ENCODE measurements at places on chromosomes 2 and 18.

DNA sequence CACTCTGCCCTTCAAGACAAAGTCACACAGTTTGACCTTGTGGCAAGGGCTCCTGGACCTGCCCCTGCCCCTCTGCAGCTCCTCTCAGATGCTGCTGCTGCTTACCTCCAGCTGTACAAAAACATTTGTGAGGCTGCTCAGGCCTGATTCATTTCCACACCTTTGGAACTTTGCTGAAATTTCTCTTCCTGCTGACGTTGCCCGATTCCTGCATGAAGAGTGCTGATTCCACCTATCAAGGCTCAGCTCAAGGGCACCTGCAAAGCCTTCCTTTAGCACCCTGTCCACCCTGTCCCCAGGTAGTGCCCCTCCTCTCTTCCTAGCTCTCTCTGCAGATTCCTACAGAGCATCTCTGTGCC lies 738.3 kb upstream of the HS6ST1 start:
- no peaks in the 10 kb centered on the region for H3K27me3 ChIP-seq
- no peak overlapping the region for H3K27ac ChIP-seq
- H3K36me3 ChIP-seq: no peaks in the 10 kb centered on the region

- peaks cover 9% of the 10 kb centered on the region for H3K27me3 ChIP-seq
- H3K27ac ChIP-seq: no peak overlapping the region
- H3K4me1 ChIP-seq: no peaks in the 10 kb centered on the region
- no peaks in the 10 kb centered on the region for H3K36me3 ChIP-seq
- no peak overlapping the region for H3K4me3 ChIP-seq
Measured at GRCh38 chr2:179729966-179730365, 131.4 kb downstream of the ZNF385B start.

GRCh38 chr2:2831633-2832032 lies 500.6 kb upstream of the MYT1L start:
- no peaks in the 10 kb centered on the region for H3K36me3 ChIP-seq
- no peak for DNase-seq
- H3K27me3 ChIP-seq: no peaks in the 10 kb centered on the region
- no peaks in the 10 kb centered on the region for H3K4me1 ChIP-seq
- no peak overlapping the region for H3K4me3 ChIP-seq
- H3K27ac ChIP-seq: no peak overlapping the region

DNA sequence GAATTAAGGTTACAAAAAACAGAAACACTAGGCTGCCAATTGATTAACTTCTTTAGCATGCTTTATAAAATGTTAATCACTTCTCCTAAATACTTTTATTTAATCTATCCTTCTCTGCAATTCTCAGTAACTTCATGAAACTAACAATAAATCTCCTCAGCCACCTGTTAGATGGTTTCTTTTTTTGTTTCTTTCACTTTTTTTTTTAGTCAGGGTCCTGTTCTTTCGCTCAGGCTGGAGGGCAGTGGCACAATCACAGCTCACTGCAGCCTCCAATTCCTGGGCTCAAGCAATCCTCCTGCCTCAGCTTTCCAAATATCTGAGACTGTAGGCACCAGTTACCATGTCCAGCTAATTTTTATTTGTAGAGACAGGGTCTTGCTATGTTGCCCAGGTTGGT lies 213.4 kb upstream of the STK17B start:
- H3K27ac ChIP-seq: no peak overlapping the region
- no peak for DNase-seq
- no peak overlapping the region for H3K4me3 ChIP-seq
- no peaks in the 10 kb centered on the region for H3K27me3 ChIP-seq

DNA sequence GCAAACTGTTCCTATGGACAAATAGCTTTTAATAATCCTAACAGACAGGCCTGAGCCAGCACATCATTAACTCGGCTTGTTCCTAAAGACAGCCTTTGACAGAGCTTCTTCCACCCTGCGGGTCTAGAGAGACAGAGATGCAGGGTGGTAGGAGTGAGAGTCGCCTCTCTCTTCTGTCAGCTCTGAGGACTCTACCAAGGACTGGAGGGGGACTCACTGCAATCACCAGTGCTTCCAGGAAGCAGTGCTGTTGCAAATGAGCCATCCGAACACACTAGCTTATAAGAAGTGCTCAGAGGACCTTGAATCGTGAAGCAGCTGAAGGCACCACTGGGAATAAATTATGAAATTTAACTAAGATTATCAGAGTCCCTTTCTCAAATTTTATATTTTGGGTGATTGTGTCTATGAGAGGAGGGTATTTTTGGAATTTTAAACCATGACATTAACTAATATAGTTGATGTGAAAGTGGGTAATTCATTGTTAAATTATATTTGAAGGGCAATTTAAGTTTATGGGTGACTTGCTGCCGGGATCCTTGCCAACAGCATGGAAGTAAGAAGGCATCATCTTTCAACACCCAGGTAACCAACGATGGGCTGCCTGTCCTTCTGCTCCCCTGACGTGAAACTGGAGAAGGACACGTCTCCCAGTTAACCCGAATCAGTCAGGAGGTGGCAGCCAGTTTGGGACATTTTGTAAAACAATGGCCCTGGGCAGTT lies 43.6 kb upstream of the PXDN start:
- no peaks in the 10 kb centered on the region for H3K36me3 ChIP-seq
- H3K27me3 ChIP-seq: peaks cover 31% of the 10 kb centered on the region
- DNase-seq: no peak
- no peak overlapping the region for H3K4me3 ChIP-seq
- H3K4me1 ChIP-seq: no peaks in the 10 kb centered on the region

GRCh38 chr2:189519631-189520387 lies 60.8 kb downstream of the SLC40A1 start:
- no peak overlapping the region for H3K27ac ChIP-seq
- H3K36me3 ChIP-seq: peaks cover under 1% of the 10 kb centered on the region
- H3K4me3 ChIP-seq: no peak overlapping the region
- DNase-seq: no peak
- no peaks in the 10 kb centered on the region for H3K27me3 ChIP-seq

- H3K27me3 ChIP-seq: no peaks in the 10 kb centered on the region
- DNase-seq: no peak
- no peak overlapping the region for H3K4me3 ChIP-seq
- H3K4me1 ChIP-seq: no peaks in the 10 kb centered on the region
Measured at GRCh38 chr2:56613920-56614319, 430.1 kb downstream of the CCDC85A start.

GRCh38 chr18:66819235-66819634 lies 215.3 kb upstream of the CDH19 start:
- no peaks in the 10 kb centered on the region for H3K36me3 ChIP-seq
- no peak for DNase-seq
- H3K4me1 ChIP-seq: no peaks in the 10 kb centered on the region
- no peaks in the 10 kb centered on the region for H3K27me3 ChIP-seq
- no peak overlapping the region for H3K4me3 ChIP-seq

DNA sequence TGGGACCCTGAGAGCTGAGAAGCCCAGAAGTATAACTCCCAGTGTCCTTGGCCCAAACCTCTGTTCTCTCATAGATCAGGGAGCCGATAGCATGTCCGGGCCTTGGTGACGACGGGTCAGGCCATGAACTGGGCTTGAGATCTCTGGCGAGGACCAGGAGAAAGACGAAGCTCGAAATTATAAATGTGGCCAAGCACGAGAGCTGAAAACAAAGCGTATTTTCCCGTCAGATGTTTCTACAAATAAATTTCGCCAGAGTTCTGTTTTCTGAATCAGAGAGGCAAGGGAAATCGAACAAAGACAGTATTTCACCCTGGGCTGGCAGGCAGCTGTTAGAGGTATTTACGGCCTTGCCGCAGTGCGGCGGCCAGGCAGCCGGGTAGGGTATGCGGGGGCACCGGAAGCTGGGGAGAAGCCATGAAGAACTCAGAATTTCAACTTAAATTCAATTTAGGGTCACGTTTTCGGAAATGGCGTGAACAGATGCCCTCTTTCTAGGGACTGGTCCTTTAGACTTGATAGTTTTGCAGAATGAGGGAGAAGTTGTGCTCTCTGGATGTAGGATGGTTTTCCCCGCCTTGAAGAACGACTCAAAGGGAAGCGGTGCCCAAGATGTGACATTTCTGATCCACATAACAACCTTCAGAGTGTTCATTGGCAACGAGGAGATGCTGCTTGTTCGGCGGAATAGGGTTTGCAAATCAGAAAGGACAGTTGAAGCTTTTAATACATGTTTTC lies 9.6 kb downstream of the HOXD8 start:
- peaks cover 10% of the 10 kb centered on the region for H3K36me3 ChIP-seq
- DNase-seq: no peak
- H3K4me1 ChIP-seq: peaks cover 8% of the 10 kb centered on the region
- H3K27me3 ChIP-seq: peaks cover 83% of the 10 kb centered on the region
- no peak overlapping the region for H3K4me3 ChIP-seq

DNA sequence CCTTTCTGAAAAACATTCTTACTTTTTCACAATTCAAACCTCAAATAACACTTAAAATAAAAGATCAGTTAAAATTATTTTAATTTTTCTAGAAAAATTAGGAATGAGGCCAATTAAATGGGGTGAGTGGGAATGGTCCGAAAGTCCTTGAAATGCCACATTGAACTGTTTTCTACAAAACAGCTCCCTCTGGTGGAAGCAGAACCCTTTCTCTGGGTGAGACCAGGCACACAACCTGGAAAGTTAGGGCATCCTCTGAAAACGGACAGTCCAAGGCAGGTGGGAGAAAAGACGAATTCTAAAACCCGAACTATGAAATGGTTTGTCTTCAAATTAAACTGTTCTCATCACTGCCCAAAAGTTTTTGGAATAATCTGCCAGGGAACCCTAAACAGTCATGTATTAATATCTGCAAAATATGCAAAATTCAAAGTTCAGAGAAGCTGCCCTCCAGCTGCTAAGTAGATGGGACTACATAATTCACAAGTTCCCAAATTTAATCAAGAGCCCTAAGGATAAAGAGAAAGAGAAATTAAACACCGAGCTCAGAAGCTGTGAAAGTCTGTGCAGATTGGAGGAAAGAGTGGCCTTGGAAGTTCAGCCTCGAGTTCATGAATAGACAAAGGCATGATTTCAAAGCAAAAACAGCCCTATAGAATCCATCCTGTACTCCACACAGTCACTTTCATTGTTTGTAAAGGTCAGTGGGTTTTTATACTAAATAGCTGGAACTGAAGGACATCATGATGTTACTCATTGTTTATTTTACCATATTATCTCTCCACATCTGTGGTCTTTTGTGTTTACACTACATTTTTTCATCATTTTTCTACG lies 108.3 kb downstream of the PIEZO2 start:
- DNase-seq: no peak
- no peak overlapping the region for H3K4me3 ChIP-seq
- H3K27me3 ChIP-seq: peaks cover 43% of the 10 kb centered on the region
- H3K27ac ChIP-seq: no peak overlapping the region
- no peaks in the 10 kb centered on the region for H3K4me1 ChIP-seq

- no peaks in the 10 kb centered on the region for H3K36me3 ChIP-seq
- no peaks in the 10 kb centered on the region for H3K27me3 ChIP-seq
- no peak for DNase-seq
- H3K4me3 ChIP-seq: no peak overlapping the region
- no peak overlapping the region for H3K27ac ChIP-seq
- H3K4me1 ChIP-seq: no peaks in the 10 kb centered on the region
Measured at GRCh38 chr2:138086576-138086975, 122.3 kb downstream of the HNMT start.

DNA sequence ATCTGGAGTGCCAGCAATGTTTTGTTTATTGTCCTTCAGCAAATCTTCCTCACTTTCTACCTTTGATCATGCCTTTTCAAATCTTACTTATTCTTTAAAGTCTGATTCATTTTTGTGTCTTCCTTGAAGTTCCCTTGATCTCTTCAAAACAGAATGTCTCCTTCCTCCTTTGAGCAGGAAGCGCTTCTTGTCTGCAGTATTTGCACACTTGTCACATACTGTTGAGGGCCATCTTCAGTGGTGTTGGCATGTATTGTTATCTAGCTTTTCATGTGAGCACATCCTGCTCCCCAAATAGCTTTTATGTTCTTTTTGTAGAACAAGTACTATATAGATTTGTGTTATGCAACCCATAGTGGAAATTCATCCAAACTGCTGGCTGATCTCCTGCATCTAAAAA lies 5.9 kb upstream of the CERS6 start:
- H3K4me1 ChIP-seq: peaks cover 4% of the 10 kb centered on the region
- no peak for DNase-seq
- H3K27me3 ChIP-seq: no peaks in the 10 kb centered on the region
- H3K27ac ChIP-seq: no peak overlapping the region
- peaks cover 2% of the 10 kb centered on the region for H3K36me3 ChIP-seq

DNA sequence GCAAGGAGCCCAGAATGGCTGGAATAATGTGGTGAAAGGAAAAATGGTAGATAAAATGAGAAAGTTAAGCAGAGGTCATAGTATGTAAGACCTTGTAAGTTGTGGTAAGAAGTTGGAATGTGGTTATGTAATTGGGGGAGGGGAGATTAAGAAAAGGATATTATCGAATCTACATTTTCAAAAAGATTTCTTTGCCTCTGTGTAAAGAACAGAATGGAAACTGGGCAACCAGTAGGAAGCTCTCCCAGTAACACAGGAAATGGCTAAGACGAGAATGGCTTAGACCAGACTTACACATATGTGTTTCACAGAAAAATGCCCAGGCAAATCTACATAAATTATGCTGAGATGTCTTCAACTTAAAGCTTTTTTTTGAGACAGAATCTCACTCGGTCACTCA lies 13.2 kb downstream of the MEMO1 start:
- peaks cover 42% of the 10 kb centered on the region for H3K4me1 ChIP-seq
- no peaks in the 10 kb centered on the region for H3K27me3 ChIP-seq
- H3K27ac ChIP-seq: peak overlapping the region; percentile 41
- H3K4me3 ChIP-seq: peak overlapping the region; percentile 15
- DNase-seq: no peak
- no peaks in the 10 kb centered on the region for H3K36me3 ChIP-seq

GRCh38 chr2:240326246-240326645 lies 109.2 kb upstream of the GPC1 start:
- peaks cover 2% of the 10 kb centered on the region for H3K36me3 ChIP-seq
- peaks cover 38% of the 10 kb centered on the region for H3K27me3 ChIP-seq
- no peak for DNase-seq
- H3K4me1 ChIP-seq: no peaks in the 10 kb centered on the region
- no peak overlapping the region for H3K4me3 ChIP-seq

GRCh38 chr2:166610180-166610912 lies 116.3 kb upstream of the SCN7A start:
- H3K4me1 ChIP-seq: no peaks in the 10 kb centered on the region
- no peaks in the 10 kb centered on the region for H3K36me3 ChIP-seq
- H3K27ac ChIP-seq: no peak overlapping the region
- H3K27me3 ChIP-seq: peaks cover 5% of the 10 kb centered on the region
